ENCODE measurements at places on chromosomes 1 and 21.

- DNase-seq, result no peak
These were observed 4.0 kb downstream of the ABCG1 start for GRCh38 chr21:42222821-42223390.

GRCh38 chr21:45860493-45861155 lies 120.9 kb upstream of the COL6A1 start:
- no peak for DNase-seq

DNA sequence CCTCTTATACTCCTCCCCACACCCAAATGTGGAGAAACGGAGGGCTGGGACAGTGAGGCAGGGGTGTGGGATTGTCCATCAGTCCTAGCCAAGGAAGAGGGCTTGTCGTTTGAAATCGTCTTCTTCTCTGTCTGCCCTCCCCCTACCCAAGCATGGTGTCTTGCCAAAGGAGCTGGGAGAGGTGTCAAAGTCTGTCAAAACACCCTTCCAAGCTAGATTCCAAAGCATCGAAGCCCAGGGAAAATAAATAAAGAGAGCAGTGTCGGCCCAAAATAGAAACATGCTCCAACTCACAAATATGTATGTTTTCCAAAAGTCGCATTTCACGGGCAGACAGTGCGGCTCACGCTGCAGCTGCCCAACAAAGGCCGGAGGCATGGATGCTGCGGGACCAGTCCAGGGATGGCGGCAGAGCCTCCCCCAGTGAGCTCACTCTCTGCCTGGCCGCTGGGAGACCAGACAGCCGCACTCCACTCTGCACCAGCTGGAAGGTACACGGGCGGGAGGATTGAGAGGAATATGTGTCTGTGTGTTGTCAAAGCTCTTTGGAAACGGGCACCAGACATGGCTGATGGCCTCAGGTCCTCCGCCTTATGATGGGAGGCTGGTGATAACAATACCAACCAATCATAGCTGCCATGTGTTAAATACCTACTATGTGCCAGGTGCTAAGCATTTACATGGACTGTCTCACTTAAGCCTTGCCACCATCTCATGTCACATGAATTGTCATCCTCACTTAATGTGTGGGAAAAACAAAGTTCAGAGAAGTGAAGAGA lies 3.9 kb downstream of the DISP3 start:
- no peak for DNase-seq

DNA sequence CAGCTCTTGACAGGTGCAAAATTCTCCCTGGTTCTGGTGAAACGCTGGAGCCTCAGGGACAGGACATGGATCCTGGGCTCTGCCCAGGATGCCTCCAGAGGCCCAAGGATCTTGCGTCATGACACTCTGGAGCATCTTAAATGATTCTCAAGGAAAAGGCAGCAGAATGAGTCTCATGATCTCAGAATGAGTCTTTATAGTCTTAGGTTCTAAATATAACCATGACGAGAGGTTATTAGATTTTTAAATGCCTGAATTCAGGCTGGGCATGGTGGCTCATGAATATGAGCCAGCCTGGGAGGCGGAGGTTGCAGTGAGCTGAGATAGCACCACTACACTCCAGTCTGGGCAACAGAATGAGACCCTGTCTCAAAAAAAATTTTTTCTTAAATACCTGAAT lies 55.5 kb downstream of the ECE1 start:
- DNase-seq, result no peak

GRCh38 chr1:84756455-84757082 lies 66.3 kb upstream of the SSX2IP start:
- DNase-seq, result no peak

- DNase-seq, result no peak
These were observed 5.9 kb downstream of the CD48 start for GRCh38 chr1:160705742-160706141.

DNA sequence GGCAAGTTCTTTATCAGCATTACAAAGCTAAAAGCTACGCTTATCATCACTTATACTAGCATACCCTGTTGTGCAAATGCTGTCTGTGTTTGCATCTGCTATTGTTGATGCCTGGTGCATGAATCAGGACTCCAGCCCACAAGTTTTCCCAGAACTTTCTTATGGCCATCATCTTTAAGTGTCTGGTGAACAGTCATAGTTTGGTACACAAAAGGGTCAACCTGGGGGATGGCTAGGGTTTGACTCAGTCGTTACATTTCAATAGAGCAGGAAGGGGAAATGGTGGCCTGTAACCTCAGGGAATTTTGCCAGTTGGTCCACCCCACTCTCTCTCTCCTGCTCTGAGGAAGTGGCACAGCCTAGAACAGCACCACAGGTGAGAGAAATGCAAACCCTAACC lies 35.4 kb downstream of the SELL start:
- no peak for DNase-seq

DNA sequence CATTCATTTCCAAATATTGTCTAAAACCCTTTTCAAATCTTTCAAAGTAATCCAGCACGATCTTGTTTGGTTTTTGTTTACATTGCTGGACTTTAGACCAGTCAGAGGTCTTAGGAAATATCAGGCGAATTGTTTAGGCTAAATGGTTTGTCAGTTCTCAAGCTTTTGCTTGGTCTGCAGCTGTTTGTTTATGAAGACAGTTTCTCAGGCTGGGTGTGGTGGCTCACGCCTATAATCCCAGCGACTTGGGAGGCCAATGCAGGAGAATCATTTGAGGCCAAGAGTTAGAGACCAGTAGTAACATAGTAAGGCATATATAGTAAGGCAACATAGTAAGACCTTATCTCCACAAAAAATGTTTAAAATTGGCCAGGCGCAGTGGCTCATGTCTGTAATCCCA lies 77.5 kb downstream of the DNTTIP2 start:
- no peak for DNase-seq

- no peak for DNase-seq
These were observed 41.0 kb downstream of the ACTA1 start for GRCh38 chr1:229392936-229393335.

DNA sequence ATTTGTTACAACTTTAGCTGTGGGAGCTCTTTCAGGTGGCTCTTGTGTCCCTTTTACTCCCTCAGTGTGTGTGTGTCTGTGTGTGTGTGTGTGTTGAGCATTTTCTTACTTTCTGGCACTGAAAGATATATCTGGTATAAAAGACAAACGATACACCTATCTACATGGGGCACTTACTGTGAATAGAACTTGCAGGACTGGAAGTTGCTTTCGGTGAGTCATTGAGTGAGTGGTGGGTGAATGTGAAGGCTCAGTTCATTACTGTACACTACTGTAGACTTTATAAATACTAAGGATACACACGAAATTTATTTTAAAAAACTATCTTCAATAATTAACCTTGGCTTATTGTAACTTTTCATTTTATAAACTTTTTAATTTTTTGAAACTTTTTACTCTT lies 38.7 kb downstream of the BTBD8 start:
- no peak for DNase-seq

DNA sequence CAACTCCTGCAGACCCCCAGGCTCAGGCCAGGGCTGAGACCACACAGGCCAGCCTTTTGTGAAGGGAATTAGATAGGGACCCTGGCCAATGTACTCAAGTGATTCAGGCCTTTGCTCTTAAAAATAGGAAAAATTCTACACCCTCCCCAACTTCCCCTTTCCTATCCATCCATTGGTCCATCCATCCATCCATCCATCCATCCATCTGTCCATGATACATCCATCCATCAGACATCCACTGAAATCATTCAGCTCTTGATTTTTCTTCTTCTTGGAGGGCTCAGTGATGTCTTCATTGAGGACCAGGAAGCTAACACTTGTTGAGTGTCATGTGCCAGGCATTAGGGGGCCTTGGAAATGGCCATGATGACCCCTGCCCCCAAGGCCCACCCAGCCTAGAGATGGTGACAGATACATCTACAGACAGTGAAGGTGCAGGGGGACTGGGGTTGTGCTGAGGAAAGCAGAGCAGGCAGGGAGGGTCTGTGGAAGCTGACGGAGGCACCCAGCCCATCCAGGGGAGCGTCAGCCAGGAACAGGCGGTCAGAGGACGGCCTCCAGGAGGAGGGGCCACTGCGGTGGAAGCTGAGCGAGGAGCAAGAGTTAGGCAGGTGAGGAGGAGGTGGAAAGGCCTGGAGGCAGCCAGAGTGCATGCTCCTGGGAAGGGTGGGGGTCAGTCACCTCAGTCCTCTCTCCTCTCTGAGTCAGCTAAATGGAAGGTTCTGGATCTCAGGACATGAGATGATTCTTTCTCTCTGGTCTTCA lies 81.9 kb downstream of the EPHB2 start:
- DNase-seq, result no peak

- DNase-seq, result no peak
These were observed 6.5 kb upstream of the NPL start for GRCh38 chr1:182783068-182783467.

DNA sequence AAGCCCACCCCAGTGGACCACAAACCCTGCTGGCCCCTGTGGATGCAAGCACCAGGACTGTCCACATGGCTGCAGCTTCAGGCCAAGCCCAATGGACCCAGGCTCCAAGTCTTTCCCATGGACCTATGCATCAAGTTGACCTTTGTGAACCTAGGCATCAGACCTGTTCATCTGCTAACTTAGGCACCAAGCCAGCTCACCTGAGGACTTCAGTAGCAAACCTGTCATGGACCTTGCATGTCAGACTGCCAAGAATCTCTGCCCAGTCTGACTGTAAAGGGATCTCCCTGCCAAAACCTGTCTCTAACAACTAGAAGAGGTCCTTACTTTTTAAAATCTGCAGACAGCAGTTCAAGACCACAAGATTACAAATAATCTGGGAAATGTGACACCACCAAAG lies 37.8 kb downstream of the FMO3 start:
- no peak for DNase-seq

- DNase-seq, result no peak
These were observed 12.4 kb downstream of the RUNX1 start for GRCh38 chr21:35036465-35037383.

- DNase-seq, result no peak
These were observed 64.2 kb downstream of the CYYR1 start for GRCh38 chr21:26508903-26509302.

- DNase-seq, result no peak
These were observed 87.2 kb downstream of the PEX14 start for GRCh38 chr1:10561955-10562354.

DNA sequence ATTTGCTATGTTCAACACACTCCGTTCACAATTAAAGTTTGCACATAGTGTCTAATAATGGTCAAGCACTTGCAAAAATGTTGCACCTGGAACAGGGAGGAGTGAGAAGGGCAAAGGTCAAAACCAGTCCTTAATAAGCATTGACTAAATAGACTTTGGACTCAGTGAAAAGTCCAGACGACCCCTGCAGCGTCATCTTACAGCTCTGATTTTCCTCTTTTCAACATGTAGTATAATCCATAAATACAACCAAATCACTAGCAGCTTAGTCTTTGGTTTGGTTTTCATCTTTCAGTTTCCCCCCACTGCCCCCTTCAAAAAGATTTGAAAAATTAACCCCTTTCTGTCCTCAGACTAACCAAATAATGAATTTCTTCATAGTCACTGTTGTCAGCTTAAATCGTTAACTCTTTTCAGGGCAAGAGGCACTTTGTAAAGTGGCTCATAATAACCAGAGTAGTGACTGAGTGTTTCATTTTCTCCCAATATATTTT lies 290.3 kb downstream of the PTPRC start:
- no peak for DNase-seq

GRCh38 chr1:10903821-10904220 lies 107.4 kb upstream of the CASZ1 start:
- no peak for DNase-seq

DNA sequence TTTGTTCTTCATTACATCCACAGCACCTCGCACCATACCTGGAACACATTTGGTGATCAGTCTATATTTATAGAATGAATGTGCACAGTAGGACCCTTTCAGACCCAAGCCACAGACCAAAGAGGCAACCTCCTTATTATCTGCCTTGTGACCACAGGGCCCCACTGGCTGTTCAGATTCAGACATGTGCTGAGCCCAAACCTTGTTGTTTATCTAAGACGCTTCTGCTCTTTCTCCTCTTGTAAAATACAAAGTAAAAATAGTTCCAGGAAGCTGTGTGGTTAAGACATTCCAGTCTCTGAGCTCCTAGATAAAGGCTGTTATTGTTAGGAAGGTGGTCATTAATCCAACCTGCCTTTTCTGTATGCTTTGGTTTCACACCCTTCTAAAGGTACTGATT lies 3.6 kb upstream of the SCMH1 start:
- no peak for DNase-seq

DNA sequence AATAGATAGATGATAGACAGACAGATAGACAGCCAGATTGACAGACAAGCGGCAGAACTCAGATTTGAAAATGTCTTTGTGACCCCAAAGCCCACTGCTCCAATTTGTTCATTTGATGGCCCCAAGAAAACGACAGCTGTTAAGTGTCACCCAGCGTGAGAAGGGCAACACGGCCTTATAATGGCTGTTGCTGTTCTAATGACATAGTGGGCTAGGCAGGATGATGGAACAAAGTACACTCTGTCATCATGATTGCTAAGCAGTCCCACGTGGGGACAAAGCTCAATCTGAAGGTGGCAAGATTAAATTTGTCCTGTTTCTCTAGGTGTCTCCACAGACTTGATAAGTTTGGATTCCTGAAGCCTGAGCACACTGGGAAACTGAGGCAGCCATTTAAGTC lies 112.9 kb downstream of the DAB1 start:
- DNase-seq, result no peak

GRCh38 chr1:204366759-204367158 lies 7.0 kb upstream of the PLEKHA6 start:
- no peak for DNase-seq

DNA sequence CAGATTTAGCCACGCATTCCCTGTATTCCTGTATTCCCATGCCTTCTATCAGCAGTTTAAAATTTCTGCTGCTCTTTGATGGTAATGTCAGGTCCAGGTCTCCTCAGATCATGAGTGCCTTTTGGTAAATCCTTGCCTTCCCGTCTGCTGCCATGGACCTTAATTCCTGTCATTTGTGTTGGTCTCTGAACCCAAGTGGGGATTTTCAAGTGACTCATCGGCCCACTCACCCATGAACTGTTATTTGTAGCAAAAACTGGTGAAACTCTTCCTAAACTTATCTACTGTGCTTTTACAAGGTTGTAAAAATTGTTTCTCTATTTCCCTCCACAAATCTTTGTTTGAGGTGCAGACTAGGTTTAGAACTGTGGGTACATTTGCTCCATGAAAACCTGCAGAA lies 47.4 kb downstream of the ACTN2 start:
- DNase-seq, result no peak

- DNase-seq, result no peak
These were observed 313.5 kb upstream of the PLXNA2 start for GRCh38 chr1:208557723-208558094.

- no peak for DNase-seq
These were observed 54.2 kb upstream of the TNR start for GRCh38 chr1:175797576-175797975.

DNA sequence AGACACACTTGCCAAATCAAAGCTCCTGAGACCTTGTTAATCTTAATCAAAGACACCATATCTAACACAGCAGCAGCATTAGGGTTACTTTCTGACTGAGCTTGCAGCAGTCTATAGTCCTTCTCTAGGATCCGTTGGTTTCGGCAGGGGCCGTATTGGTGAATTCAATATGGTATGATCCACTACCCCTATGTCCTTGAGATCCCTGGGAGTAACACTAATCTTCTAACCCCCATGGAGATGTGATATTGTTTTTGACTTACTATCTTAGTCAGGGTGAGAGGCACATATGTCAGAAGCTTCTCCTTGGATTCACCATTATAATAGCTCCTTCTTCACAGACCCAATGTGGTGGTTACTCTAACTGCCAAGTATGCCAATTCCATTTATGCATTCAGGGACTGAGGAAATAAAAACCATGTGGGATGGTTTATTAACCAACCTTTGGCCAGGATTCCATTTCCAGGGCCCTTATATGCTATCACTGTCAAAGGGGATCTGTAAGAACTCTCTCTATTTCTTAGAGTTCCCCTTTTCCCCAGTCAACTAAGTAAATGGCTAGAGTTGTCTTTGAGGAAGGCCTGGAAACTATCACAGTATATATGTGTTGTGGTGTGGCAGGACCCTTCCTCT lies 673.6 kb upstream of the USP24 start:
- no peak for DNase-seq
